Activated CD4-positive, alpha-beta T cell treated with anti-CD3 and anti-CD28 coated beads, Interleukin-2, amount 50 U/mL, for 24 hours (primary cell): ENCODE measurements at places on chromosomes 4 and X.

DNA sequence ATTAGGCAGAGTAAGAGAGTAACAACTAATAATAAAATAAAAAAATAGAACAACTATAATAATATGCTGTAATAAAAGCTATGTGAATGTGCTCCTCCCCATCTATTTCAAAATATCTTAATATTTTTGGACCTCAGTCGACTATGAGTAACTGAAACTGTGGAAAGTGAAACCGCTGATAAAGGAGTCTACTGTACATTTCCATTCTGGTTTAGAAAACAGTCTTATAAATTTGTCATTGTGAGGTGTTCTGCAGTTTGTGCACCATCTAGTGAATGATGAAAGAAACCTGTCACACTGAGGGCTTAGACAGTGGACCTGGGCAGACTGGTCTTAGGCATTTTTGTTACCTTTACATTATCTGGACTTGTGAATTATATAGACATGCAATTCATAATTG lies 42.0 kb downstream of the TMEM150C start:
- no peak for DNase-seq

DNA sequence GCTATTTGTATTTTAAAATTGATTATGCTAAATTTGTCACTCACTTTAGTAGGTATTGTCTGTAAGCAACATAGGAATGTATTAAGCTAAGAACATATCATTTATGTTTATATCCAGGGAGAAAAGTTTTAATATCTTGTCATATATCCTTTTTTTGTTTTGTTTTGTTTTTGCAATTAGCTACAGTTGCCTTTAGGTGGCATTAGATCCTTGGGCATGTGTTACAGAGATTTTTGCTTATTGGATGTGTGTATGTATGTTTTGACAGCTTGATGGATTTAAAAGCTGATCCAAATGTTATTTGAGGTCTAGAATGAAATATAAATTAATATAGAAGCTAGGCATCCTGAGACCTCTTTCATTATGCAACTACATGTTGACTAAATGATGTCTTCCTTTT lies 36.1 kb upstream of the OTUD4 start:
- DNase-seq, result no peak

- no peak for DNase-seq
Measured at GRCh38 chrX:110280954-110281353, 36.9 kb downstream of the AMMECR1 start.

DNA sequence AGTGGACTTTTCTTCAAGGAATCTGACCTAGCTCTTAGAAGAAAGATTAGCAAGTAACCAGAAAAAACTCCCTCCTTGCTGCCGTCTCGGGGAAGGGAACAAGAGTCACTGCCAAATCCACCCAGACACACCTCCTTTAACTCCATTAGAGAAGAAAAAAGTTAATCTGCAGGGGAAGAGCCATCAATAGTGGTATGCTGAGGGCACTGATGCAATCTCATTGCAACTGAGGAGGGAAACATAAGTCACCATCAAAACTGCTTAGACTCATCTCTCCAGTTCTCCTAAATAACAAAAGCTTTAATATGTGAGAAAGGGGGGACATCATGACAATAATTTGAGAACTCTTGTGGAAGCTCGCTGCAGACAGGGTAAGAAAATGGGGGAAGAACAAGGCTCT lies 49.3 kb upstream of the MAGED4B start:
- no peak for DNase-seq

DNA sequence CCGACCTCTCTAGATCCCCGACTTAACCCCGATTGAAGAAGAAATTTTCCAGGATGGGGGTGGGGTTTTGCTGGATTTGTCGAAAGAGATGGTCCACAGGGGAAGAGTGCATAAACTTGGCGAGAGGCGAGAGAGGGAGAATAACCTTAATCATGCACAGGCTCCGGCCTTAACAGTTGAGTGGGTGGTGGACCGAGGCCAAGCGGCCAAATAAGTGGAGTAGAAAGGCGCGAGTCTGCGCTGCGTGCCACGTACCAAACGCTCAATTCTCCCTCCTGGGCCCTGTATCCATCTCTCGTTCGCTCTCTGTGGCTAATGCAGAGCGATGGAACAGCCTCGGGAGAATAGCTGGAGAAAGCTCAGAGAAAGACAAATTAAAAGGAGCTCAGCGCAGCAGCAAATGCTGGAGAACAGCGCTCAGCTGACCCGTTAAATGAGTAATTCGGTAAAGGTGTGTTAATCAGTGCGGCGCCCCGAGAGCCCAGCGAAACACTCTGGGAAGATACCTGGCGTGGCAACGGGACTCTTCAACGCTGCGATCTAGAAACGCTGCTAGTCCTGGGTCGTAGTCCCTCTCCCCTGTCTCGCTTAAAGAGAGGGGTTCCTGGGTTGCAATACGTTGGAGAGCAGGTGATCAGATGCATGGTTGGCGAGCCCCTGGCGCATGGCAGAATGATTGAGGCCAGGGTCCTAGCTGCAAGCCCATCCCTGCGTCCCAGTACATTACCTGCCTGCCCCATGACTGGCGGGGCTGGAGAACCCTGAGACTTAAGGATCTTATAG lies 887 bp upstream of the IL1RAPL2 start:
- no peak for DNase-seq

DNA sequence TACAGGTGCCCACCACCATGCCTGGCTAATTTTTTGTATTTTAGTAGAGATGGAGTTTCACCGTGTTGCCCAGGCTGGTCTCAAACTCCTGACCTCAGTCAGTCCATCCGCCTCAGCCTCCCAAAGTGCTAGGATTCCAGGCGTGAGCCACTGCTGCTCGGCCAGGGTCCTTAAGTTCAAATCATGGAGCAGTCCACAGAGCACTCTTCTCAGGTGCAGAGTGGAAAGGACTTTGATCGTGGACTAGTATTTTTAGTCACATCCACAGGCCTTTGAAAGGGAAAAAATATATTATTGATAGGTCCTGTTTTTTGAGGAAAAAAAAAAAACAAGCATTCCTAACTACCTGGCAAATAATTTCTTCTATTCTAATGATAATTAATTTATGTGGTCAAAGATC lies 31.2 kb downstream of the GAB1 start:
- DNase-seq, result no peak

- no peak for DNase-seq
Measured at GRCh38 chr4:128517096-128517738, 229.6 kb upstream of the PGRMC2 start.

GRCh38 chrX:132758759-132759158 lies 199.7 kb downstream of the HS6ST2 start:
- no peak for DNase-seq

DNA sequence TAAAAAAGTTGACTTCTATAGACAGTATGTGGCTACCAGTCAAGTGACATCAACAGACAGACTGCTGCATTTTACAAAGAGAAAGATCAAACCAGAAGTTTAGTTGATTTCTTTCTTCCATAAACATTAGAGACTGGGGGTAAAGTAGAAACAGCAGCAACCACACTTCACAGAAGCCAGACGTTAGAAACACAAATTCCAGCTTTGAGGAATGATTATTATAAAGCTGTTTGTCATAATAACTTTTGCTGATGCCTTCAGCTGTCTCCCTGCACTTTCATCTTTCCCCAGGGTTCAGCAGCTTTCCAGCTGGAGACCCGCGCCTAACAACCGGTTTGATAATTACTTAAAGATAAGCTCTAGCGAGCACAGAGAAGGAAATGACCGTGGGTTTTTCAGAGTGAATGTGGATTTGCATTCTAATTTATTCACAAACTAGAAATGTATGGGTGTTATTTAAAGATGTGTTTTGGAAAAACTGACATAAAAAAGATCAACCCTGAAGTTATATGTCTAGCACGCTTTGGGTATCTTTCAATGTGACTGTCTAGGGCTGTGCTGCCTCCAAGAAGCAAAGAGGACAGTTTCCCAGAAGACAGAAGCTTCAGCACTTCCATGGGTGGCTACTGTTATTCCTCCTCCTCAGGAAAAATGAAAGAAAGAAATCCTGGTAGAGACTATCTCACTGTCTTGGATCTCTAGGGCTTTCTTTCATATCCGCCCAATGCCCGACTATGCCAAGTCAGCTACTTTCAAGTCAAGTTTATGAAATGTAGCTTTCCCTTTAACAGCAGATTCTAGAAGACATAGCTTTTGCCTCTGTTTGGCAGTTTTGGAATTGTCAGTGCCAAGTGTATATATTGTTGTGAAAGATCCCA lies 15.0 kb upstream of the ENAM start:
- no peak for DNase-seq

DNA sequence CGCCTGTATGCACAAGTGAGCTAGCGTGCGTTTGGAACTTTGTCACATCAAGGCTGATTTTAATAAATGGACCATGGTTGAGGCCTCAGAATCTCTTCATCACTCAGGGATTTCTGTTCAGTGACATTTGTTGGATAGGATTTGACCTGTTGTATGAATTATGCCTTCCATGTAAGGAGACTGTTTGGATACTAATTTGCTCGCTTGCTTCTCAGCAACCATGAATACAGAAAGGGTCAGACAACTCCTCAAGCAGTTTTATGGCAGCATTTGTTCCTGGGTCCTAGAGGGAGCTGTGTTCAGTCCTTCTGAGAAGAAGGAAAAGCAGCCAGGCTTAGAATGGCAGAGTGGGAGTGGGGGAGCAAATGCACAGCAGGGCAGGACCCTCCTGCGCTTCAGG lies 269.7 kb upstream of the LCORL start:
- no peak for DNase-seq

- DNase-seq, result no peak
Measured at GRCh38 chrX:68686097-68686977, 38.9 kb downstream of the STARD8 start.
